ENCODE measurements at places on chromosomes 3 and 15.

GRCh38 chr3:153979418-153980251, 141.6 kb upstream of the ARHGEF26 start:
- no peak for DNase-seq

DNA sequence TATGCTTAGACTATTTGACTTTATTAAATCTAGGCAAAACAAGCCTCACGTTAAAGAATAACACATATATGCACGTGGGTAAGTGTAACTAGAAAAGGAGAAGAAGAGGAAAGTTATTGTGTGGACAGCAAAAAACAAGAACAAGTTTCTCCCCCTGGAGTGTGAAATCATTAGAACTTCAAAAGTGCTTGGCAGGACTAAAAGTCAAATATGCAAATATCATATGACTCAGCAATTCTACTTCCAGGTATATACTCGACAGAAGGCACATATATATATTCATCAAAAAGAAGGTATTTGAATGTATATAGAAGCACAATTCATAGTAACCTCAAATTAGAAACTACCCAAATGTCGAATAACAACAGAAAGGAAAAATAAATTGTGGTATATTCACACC, 68.9 kb upstream of the STXBP5L start:
- DNase-seq, result no peak

DNA sequence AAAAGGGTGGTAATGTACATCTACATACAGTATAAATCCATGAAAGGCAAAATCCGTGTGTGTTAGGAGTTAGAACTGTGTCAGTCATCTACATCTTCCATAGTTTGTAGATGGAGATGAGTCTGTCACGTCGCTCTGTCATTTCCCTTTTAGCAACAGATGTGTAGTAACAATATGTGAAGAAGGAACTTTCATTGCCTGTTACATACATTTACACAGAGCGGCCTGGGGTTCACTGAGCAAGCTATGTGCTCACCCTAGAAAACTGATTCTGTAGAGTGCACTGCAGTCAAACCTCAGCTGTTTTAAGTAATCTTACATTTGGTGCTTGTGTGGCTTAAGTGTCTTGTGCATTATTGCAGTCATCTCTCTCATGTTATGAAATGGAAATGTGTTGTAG, 41.6 kb upstream of the AP3B2 start:
- no peak for DNase-seq

- DNase-seq, result no peak
Observed at GRCh38 chr3:73681610-73682009, 56.9 kb upstream of the PDZRN3 start.

DNA sequence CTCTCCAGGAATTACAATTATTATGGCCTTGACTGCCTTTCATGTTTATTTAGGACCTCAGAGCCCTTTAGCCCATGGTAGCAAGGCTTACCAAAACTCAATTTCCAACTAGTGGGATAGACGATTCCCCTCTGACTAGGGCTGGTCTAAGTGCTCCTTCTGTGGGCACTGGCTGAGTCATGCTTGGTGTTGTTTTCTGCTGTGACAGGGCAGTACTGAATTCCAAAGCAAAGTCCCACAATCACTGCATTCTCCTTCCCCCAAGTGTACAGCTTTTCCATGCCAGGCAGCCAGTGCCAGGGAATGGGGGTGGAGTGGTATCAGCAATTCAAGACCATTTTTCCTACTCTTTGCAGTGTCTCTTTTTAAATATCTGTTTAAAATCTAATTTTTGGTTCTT, 509.0 kb upstream of the NECTIN3 start:
- no peak for DNase-seq

GRCh38 chr3:141045849-141046248, 5.3 kb upstream of the SPSB4 start:
- DNase-seq, result no peak

- no peak for DNase-seq
Observed at GRCh38 chr3:181290941-181291340, 301.4 kb upstream of the DNAJC19 start.

DNA sequence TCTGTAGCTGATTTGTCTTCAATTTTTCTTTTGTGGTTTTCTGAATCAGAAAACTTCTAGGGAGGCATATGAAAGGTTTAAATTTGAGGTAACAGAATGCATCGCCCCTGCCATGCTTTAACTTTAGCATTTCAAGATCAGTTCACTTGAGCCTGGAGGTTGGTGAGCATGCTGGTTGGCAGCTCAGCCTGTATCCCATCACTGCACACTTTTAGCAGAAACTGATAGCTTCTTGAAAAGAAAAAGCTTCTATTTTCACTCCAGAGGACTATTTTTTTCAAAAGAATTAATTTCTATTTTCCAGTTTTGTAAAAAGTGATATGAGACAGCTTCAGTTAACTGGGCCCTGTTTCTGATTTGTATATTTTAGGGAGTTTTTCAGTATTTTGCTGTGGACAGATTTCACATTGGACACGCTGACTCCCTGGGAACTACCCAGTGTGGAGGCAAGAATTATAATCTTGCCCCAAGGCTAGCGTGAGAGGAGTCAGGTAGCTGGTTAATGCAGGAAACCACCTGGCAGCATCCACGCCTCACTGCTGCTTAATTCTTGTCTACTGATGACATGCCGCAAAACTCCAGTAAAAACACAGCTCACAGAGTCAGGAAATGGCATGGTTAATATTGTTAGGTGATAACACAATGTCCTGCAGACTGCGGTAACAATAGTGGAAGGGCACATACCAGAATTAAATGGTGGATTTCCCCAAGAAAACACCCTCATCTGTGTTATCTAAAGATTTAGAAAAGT, 71.4 kb downstream of the DUT start:
- no peak for DNase-seq

DNA sequence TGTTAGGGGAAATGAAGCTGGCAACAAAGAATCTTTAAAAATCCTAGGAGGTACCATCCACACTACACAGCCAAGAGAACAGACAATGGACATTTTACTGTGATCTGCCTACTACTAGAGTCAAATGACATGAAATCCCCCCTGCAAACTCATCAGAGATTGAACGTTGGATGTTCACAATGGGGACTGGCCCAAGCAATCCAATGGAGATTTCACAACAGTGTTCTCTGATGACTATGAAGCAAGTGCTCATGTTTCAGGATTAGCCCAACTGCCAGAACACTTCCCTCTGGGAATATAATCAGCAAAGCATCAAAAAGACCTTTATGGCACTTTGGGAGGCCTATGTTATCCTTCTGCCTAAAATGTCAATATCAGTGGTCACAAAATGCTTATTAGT, 97.8 kb downstream of the IGSF11 start:
- DNase-seq, result no peak

- no peak for DNase-seq
Observed at GRCh38 chr3:78285032-78285728, 1245.3 kb downstream of the ROBO2 start.

GRCh38 chr3:128548021-128548420, 55.0 kb upstream of the GATA2 start:
- DNase-seq, result no peak

GRCh38 chr15:39312984-39313383, 267.9 kb upstream of the THBS1 start:
- DNase-seq, result no peak

- DNase-seq, result no peak
Observed at GRCh38 chr3:141076036-141076773, 25.1 kb downstream of the SPSB4 start.

GRCh38 chr3:133595341-133595740, 21.9 kb downstream of the CDV3 start:
- no peak for DNase-seq

GRCh38 chr15:73305331-73306211, 63.2 kb downstream of the HCN4 start:
- no peak for DNase-seq

All from stimulated activated CD4-positive, alpha-beta T cell treated with anti-CD3 and anti-CD28 coated beads, Interleukin-1b, Interleukin-23, amount 100 ng/mL, for 1 hour (primary cell).